Hematopoietic multipotent progenitor cell treated with erythropoietin and hydrocortisone succinate and interleukin-3 and kit ligand, for 4 days (in vitro differentiated cells): ENCODE measurements at places on chromosomes 2 and 18.

GRCh38 chr2:223214394-223215253 is 162.6 kb downstream of the KCNE4 start:
- DNase-seq = no peak

DNA sequence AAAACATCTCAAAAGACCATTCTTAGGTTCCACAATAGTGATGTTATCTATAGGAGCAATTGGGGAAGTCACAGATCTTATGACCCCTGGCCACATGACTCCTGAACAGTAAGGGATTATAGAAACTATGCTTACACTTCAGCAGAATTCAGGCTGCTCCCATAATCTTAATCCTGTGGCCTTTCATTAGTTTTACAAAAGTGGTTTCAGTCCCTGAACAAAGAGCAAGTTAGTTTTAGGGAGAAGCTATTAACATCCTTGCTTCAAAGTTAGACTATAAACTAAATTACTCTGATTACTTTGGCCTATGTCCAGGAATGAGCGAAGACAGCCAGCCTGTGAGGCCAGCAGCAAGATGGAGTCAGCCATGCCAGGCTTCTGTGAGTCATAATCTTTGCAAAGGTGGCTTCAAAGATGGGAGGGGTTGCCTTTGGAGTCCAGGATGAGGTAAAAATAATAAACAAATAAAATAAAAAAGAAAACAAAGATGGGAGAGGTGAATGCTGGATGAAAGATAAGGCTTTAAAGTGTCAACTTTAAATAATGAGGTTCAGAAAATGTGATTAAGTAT is 168.7 kb upstream of the NDUFV2 start:
- DNase-seq = no peak

- DNase-seq = no peak
These were observed 284.6 kb upstream of the UBE2E3 start for GRCh38 chr2:180695586-180696401.

DNA sequence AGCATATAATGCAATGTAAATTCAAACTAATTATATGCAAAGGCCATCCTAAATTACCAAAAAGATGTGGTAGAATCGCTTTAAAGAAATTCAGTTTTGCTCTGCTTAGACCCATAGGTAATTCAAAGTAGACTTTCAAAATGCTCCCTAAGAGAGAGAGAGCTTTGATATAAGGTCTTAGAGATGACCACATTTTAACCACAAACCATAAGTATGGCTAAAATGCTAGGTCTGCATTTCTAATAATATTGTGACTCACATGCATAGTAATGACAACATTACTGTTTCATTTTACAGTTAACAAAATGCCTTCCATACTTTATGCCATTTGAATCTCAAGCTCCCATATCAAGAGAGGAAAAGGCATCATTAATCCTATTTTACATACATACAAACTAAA is 144.5 kb downstream of the RAD51AP2 start:
- DNase-seq = no peak

DNA sequence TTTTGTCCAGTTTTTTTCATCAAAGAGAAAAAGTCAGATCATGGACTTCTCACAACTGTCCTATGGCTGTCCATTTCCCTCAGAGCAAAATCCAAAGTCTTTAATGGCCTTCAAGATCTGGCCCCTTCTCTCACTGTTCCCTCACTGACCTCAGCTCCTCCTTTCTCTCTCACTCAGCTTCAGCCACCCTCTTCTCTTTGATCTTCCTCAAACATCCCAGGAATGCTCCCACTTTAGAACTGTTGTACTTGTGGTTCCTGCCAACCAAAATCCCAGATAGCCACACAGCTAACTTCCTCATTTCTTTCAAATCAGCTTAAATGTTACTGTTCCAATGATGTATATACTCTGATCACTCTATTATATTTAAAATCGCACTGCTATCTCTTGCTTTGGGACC is 82.9 kb downstream of the NUP35 start:
- peak; percentile 5 for DNase-seq

GRCh38 chr2:43280994-43281393 is 54.6 kb upstream of the ZFP36L2 start:
- no peak for DNase-seq

- no peak for DNase-seq
These were observed 207.4 kb upstream of the SYT4 start for GRCh38 chr18:43484710-43485109.

DNA sequence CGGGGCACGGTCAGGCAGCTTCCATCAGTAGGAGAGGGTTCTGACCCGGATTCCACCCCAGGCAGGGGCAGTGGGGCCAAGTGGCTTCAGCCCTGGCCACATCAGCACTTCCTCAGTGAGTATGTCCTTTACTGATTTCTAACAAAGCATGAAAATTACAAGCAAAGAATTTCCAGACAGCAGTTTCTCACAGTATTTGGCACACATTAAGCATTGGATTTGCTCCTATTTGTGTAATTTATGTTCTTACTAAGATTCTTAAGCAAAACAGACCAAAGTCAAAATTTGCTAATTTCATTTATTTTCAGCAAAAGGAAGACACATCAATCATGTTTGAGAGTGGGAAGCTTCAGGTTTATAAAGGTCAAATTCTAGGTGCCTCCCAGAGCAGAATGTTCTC is 73.3 kb upstream of the NFATC1 start:
- no peak for DNase-seq

GRCh38 chr2:173755798-173756197 is 209.4 kb downstream of the SP3 start:
- DNase-seq = no peak

GRCh38 chr2:157075924-157076323 is 181.6 kb upstream of the GALNT5 start:
- DNase-seq = no peak

- no peak for DNase-seq
These were observed 105.8 kb downstream of the RAB3GAP1 start for GRCh38 chr2:135157856-135158255.

DNA sequence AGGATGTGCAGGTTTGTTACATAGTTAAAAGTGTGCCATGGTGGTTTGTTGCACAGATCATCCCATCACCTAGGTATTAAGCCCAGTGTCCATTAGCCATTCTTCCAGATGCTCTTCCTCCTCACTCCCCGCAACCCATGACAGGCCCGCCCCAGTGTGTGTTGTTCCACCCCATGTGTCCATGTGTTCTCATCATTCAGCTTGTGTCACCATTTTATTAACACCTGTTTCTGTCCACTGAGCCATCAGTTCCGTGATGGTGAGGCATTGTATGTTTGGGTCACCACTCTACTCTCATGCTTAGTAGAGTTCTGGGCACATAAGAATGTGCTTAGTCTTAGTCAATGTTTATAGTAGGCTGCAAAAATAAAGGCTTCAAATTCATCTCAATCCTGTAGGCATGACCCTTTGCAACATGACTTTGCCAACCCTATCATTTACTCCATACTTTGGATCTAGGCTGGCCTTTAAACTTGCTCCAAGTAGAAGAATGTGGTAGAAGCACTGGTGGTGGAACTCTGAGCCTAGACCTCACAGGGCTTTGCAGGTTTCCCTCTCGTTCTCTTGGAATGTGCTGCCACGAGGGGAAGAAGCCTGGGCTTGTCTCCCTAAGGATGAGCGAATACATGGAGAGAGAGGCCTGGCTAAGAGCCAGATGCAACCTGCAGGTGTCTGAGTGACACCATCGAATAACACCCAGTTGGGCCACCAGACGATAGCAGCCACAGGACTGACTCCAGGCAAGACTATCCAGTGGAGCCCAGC is 161.5 kb downstream of the NAPG start:
- no peak for DNase-seq

DNA sequence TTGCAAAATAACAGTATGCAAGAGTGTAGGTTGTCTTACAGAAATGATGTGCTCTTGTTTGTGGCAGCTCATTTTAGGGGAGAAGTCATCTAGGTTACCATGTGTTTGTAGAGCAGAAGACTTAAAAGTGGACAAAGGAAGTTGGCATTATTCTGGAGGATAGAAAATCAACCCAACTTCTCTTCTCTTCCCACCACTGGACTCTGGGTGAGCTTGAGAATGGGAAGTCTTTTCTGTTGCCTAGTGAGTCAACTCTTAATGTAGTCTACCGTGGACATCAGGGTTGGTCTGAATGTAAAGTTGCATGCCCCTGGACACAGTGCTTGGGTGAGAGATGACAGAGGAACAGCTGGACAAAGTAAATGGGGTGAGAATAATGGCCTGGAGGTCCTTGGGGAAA is 98.3 kb downstream of the FMNL2 start:
- no peak for DNase-seq

GRCh38 chr2:100757621-100758394 is 62.1 kb upstream of the NPAS2 start:
- DNase-seq = no peak

- DNase-seq = no peak
These were observed 130.3 kb upstream of the LHCGR start for GRCh38 chr2:48885841-48886240.

DNA sequence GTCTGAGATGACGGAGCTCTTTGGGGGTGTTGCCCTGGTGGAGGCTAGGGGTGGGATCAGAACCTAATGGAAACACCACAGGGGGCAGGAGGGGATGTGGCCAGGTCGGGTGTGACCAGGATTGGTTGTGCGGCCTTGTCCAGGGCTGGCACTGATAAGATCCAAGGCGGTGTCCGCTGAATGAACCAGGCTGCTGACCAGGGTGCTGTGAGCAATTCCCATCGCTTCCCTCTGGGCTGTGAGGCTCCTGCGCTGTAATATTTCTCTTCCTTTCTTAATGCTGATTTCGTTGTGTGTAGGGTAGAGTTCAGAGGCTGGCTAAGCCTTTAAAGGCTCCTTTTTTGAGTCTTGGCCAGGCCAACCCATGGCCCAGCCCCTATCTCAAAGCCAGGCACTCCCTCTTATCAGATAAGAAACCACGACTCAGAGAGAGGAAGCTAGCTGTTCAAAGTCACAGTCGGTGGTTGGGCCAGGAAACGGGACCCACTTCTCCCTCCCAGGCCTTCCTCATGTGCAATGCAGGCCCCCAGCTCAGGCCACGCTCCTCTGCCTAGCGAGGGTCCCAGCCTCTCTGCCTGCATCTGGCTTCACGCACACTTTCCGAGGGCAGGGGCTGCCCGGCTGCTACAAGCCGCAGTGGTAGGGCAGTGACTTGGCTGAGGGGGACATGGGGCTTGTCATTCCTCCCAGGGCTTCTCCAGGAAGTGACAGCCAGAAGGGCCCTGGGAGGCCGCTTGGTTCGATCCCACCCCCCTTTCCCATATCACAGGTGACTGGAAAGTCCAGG is 26.0 kb upstream of the FOSL2 start:
- DNase-seq = peak; percentile 99

DNA sequence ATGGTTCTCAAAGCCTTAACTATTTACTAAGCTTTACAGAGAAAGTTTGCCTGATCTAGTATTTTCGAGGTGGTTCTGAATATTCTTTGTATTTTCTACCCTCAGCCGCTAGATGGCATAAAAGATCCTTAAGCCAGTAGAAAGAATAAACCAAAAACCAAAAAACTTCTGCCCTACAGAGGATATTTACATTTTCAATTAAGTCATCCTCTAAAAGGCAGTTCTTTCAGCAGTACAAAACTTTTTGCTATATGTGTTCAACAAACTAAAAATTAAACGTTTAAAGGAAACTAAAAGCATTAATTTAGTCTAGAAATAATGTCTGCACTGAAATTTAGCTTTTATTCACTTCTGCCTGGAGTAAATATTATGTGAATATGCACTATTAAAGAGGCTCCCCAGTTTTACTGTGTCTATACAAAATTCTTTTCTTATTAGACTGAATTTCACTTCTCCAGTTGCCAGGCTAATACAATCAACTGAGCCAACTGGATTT is 297.5 kb downstream of the PIEZO2 start:
- peak; percentile 90 for DNase-seq

DNA sequence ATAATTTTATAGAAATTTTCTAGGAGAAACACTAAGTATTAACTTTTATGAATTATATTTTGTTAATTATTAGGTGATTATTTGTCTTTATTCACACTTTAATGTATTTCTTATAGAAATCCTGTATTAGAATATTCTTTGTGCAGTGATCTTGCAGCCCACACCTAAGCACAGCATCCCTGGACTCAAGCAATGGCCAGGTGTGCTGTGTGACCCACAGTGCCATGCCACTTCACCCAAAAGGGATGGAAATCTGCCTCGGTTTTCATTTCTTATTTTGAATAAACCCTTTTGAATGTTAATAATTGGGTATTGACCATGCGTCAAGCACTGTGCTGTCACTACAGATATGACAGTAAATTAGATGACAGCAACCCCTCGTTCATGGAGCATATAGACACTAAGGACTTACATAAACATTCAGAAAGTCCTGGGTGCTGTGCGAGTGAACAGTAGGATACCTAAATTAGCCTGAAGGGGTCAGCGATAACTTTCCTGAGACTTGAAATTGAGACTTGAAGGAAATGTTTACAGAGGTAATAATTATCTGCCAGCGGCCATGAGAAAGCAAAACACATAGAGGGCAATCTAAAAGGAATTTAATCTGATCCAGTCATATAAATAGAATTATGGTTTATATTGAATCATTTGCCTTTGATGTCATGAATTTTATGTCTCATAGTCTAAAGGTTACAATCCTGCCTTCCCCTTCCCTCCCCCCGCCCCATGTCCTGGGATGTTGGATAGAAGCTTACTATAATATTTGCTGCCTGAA is 52.7 kb upstream of the CALCRL start:
- DNase-seq = peak; percentile 59

- DNase-seq = no peak
These were observed 250.9 kb downstream of the TCF4 start for GRCh38 chr18:55337138-55337537.

DNA sequence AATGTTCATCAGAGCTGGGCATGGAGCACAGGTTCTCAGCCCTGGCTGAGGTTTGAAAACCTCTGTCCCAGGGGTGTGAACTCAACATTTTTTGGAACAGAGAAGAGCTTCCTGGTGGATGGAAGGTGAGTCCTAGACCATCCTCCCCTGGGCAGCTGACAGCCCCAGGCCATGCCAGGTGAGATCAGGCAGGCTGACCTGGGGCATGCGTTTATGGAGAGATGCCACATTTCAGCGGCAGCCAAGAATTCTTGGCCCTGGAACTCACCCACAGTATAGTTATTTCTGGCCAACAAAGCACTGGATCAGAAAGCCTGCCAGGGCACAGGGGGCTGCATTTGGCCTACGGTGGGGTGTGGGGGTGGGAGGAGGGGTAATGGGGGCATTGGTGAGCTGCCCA is 83.8 kb downstream of the EDAR start:
- no peak for DNase-seq

DNA sequence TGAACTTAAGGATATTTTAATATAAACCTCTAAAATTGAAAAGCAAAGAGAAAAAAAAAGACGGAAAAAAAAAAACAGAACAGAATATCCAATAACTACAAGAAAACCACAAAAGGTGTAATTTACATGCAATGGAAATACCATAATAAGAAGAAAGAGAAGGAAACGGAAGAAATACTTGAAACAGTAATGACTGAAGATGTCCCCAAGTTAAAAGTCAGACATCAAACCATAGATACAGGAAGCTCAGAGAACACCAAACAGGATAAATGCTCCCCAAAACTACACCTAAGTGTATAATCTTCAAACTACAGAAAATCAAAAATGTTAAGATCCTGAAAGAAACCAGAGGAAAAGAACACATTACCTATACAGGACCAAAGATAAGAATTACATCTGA is 39.2 kb downstream of the FBXO15 start:
- DNase-seq = no peak

- DNase-seq = no peak
These were observed 89.8 kb downstream of the STPG4 start for GRCh38 chr2:47065343-47065742.

- no peak for DNase-seq
These were observed 6.3 kb downstream of the TMEM127 start for GRCh38 chr2:96259497-96259921.
